ENCODE measurements at places on chromosomes 4 and X. TPM values are rescaled to one million over a fixed set of nuclear protein-coding genes. Genes with fewer than 3 reads are reported as not detected.

- no peak for DNase-seq
These were observed 86.4 kb downstream of the PPA2 start for GRCh38 chr4:105387466-105387865.

DNA sequence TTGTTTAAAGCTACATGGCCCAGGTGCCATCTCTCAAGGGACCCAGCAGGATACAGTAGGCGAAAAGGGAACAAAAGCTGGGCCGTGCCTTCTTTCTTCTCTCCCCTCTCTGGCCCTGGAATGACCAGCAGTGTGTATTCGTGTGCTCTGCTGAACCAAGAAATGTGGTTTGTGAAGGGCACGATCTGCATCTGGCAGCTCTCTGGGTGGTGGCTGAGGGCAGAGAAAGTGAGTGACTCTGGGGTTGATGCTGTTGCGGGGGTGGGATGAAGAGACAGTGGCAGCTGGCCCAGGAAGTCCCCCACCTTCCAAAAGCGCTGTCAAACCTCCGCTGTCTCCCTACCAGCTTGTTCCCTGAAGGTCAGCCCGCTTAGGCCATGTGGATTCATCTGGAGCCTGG, 88.3 kb downstream of the CLDN34 start:
- no peak for DNase-seq

- no peak for DNase-seq
These were observed 119.0 kb downstream of the GPR143 start for GRCh38 chrX:9646471-9647224.

GRCh38 chr4:87375719-87376291, 15.2 kb downstream of the HSD17B11 start:
- DNase-seq: no peak

DNA sequence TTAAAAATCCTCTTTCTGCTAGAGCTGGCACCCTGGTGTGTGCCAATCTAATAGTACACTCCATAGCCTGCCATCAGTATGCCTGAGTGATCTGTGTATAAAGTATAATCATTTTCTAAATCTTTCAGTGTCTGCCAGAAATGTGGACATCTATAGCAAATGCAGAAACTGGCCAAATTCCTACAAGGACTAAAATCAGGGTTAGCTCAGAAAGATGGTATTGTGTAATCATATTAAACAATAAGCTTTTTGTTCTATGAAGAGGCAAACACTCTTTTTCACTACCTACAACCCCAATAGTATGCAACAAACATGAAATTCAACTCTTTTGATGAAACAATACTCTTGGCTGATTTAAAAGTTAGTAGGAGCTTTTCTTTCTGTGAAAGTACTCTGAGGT, 7.7 kb upstream of the TXLNG start:
- no peak for DNase-seq

DNA sequence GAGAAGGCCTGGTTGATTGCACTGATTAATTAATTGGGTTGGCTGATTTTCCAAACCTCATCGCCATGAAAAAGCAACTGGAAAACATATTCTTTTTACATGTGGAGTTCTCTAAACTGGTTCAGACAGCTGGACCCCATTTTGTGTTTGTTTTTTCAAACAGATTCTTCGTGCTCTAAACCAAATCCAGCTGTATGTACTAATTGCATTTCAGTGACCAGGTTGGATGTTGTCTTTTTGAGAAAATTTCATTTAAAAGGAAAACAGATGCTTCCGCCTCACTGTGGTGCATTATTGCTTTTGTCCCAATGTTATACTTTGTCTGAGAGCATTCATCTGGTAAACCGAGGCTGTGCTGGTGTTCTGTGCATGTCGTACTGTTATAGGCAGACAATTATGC, 67.8 kb upstream of the LNX1 start:
- no peak for DNase-seq

- DNase-seq: no peak
These were observed 24.8 kb downstream of the CDKN2AIP start for GRCh38 chr4:183469285-183469684.

GRCh38 chrX:37350034-37350365, 836 bp downstream of the PRRG1 start:
- DNase-seq: no peak

The PCSK1N gene
- 4.5 TPM for total RNA-seq

The ACE2 gene
- 1.8 TPM for total RNA-seq

The EREG gene
- total RNA-seq: 0.65 TPM

The VCX gene
- not detected for total RNA-seq

The TEX13C gene
- total RNA-seq: not detected

Measured in ureter (tissue), 1 donor.